ENCODE measurements at places on chromosomes 7 and 10.

DNA sequence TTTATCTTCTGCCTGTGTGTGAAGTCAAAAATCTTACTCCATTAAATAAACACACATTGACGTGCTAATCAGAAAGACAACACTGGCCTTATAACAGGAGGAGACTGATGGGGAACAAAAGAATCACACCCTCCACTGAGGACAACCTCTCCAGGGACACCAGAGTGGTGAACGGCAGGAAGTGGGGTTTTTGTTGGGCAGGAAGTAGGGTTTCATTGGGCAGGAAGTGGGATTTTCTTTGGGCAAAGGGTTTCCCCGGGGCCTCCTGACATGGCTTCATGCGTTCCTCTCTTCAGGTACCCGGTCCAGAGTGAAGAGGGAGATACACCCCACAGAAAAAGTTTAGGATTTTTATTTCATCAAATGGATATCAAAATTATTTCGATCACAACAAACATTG is 30.6 kb downstream of the ADARB2 start:
- DNase-seq, result no peak

DNA sequence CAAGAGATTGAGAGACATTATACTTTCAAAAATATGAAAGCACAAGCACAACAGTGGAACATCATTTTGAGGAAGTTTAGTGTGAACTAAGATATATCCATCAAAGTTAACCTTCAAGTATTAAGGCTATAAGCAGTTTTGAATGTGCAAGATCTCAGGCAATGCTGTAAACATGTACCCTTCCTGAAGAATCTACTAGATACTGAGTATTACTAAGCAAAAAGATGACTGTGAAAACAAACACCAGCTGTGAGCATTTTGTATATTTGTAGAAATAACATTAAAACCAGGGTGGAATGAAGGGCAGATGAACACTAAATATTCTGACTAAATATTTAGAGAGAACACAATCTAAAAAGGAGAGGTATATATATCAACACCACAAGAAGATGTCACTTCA is 41.3 kb upstream of the ADRA2A start:
- DNase-seq, result no peak

- DNase-seq, result no peak
These were observed 102.0 kb downstream of the STRA8 start for GRCh38 chr7:135335628-135336139.

GRCh38 chr7:22578007-22578733 is 78.2 kb upstream of the STEAP1B start:
- no peak for DNase-seq

GRCh38 chr7:51065766-51066165 is 250.8 kb downstream of the COBL start:
- DNase-seq, result no peak

GRCh38 chr10:127300868-127301321 is 104.5 kb upstream of the INSYN2A start:
- DNase-seq, result no peak

DNA sequence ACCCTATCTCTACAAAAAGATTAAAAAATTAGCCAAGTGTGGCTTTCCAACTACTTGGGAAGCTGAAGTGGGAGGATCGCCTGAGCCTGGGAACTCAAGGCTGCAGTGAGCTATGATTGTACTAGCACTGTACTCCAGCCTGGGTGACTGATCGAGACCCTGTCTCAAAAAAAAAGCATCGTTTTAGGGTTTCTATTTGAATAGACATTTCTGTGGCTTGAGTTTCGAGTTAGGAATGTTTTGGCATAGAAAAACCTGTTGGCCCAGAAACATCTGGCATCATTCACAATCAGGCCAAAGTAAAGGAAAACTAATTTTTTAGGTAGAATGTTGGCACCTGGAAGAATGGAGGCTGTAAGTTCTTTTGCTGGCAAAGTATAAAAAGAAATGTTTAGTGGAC is 72.4 kb downstream of the AUTS2 start:
- no peak for DNase-seq

DNA sequence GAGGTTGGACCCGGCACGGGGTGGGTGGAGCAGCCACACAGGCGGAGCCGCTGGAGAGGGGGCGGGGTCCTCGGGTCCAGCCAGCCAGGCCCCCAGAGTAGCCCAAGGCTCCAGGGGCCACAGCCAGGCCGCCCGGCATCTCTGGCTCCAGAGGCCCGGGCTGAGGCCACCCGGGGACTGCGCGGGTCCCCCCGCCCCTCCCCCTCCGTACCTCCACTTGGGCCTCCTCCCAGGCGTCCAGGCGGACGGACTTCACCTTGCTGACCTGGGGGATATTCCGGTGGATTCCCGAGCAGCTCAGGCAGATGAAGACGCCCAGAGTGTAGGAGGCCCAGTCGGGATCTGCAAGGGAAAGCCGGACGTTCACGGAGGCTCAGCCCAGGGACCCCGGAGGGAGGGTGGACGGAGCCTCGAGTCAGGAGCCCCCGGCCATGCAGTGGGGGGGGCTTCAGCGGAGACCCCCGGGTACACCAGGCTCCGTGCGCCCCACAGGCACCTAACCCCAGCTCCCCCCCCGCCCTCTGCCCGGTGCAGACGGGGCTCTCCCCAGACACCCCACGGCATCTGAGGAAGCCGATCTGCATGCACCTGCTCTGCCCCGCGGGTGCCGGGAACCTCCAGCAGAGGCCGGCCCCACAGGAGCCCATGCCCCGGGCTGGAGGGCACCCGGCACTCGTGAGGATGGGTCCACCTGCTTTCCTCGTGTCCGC is 19.2 kb downstream of the ADAP1 start:
- no peak for DNase-seq

DNA sequence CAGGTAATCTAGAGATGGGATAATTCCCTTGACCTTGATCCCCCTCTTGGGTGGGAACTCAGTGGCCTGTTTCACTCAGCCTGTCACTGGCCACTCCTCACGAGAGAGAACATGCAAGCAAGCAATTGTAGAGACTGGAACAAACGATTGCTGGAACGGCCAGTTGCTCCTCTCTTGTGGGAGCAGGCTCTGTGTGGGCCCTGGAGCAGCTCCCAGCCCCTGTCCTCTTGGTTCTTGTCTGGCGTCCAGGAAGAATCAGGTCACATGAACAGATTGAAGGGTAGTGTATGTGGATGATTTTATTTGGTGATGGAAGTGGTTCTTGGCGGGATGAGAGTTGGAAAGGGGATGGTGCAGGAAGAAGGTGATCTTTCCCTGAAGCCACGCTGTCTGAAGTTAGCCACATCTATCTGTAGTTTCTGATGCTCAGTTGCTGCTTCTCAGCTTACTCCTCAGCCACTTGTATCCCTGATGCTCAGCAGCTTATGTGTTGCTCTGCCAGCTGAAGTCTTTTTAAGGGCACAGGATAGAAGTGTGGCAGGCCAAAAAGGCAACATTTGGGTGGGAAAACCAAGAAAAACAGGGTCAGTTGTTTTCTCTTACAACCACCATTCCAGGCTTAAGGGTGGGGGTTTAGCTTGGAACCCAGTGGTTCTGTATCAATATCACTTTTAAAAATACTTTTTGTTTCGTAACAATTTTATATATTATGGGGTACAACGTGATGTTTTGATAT is 15.9 kb downstream of the RNF133 start:
- no peak for DNase-seq
